ENCODE measurements at places on chromosomes 16 and 17. TPM values are rescaled to one million over a fixed set of nuclear protein-coding genes. Genes with fewer than 3 reads are reported as not detected.

- no peak for DNase-seq
These were observed 1.2 kb downstream of the EPN3 start for GRCh38 chr17:50533720-50534148.

GRCh38 chr16:84270531-84270930, 24.1 kb upstream of the WFDC1 start:
- DNase-seq = no peak

DNA sequence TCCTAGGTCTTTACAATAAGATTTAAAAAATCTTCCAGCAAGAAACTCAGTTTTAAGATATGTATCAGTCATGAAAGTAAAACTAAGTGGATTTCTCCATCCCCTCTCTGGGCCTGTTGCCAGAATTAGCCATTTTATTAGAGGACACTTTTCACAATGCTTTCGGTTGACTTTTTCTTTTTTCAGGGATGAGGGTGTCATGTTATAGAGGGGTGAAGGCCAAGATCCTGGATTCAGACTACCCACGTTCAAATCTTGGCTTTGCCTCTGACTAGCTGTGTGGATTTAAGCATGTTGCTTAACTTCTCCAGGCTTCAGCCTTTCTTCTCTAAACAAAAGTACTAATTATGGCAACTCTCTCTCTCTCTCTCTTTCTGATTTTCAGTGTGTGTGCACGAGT, 111.7 kb upstream of the COX10 start:
- no peak for DNase-seq

- no peak for DNase-seq
These were observed 21.8 kb upstream of the HERPUD1 start for GRCh38 chr16:56910112-56910511.

DNA sequence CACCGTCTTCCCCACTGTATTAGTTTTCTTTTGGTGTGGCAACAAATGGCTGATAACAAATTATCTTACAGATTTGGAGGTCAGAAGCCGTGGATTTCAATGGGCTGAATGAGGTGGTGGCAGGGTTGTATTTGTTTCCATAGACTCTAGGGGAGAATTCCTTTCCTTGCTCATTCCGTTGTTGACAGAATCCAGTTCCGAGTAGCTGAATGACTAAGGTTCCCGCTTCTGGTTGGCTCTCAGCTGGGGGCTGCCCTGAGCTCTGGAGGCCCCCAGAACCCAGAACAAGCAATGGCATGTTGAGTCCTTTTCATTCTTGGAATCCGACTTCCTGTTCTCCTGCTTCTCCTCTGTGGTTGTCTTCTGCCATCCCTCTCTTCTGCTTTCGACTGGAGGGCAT, 280.4 kb downstream of the SNX29 start:
- no peak for DNase-seq

TUBG1 gene
- 59.1 TPM for total RNA-seq

RSL1D1 gene
- total RNA-seq = 205 TPM
